ENCODE measurements at places on chromosomes 6 and 20. TPM values are rescaled to one million over a fixed set of nuclear protein-coding genes. Genes with fewer than 3 reads are reported as not detected.

The SPATS1 gene
- not detected for total RNA-seq

The TOX2 gene
- total RNA-seq, result 1.1 TPM

The ZC3H12D gene
- total RNA-seq, result not detected

The CST3 gene
- 30.8 TPM for total RNA-seq

The THBD gene
- under 0.01 TPM for total RNA-seq

The GSTA5 gene
- not detected for total RNA-seq

The KCNQ5 gene
- total RNA-seq, result 1.7 TPM

GRCh38 chr6:12423832-12424231, 133.7 kb downstream of the EDN1 start:
- no peak for DNase-seq

GRCh38 chr6:63391203-63391970, 71.6 kb upstream of the LGSN start:
- no peak for DNase-seq

GRCh38 chr20:54909702-54910101, 434.3 kb downstream of the DOK5 start:
- DNase-seq, result no peak

DNA sequence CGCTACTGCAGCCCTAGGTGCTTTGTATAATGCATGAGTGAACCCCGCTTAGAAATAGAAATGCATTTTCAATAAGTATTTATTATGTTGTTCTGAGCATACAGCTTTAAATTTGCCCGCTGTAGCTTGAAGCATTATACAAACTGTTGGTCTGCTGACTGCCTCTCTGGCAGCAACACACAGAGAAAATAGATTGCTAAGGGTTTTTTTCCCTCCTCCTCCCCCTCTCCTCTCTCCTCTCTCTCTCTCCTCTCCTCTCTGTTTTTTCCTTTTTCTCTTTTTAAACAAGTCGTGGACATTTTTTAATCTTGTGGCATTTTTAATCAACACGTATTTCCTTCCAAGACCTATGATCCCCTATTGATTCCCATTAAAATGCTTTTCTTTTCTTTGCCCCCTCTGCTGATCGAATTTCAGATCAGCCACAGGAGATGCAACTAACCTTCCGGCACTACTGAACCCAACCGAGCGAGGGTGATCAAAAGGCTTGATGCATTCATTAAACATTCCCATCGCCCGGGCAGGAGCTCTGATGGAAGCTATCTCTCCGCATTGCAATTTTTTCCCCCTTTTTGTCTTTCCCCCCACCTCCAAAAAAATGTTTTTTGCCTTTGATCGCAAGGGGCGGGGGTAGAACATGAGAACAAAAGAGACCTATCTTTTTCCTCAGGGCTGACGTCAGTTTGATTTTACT, 90.7 kb upstream of the ARID1B start:
- DNase-seq, result peak; percentile 59

DNA sequence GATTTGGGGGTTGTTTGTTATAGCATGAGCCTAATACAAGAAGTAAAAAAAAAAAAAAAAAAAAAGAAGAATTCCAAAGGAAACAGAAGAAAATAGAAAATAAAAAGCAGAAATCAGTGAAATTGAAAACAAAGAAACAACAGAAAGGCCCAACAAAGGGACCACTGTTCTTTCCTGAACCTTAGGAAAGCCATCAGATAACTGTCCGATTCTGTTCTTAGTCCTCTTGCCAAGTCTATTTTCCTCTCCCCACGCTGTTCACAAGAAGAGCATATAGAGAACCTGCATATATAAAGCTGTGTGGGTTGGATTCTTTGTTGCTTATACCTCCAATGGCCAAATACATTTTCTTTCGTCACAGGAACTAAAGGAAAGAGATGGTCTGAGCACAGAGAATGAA, 38.0 kb upstream of the IPCEF1 start:
- DNase-seq, result no peak

DNA sequence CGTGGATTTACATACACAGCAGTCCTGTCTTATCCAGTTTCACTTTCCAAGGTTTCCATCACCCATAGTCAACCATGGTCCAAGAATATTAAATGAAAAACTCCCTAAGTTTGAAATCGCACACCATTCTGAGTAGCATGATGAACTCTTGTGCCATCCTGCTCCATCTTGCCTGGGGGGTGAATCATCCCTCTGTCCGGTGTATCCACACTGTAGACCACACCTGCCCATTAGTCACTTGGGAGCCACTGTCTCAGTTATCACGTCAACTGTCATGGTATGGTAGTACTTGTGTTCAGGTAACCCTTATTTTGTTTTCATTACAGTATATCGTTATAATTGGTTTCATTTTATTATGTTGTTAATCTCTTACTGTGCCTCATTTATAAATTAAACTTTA, 38.5 kb downstream of the PTGIS start:
- no peak for DNase-seq

DNA sequence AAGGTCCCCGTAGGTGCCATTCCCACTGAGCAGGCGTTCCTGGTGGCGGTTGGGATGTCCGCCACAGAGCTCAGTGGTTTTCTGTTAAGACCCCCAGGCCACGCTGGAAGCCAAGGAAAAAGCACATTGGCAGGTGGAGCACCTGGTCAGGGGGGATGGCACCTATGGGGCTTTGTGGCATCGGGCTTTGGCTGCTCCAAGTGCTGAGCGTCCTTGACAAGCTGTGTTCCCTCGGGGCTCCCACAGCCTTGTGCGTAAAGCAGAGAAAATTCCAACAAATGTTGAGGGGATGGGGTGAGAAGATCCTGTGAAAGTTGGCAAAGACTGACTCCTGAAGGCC, 135.4 kb downstream of the JPH2 start:
- no peak for DNase-seq

DNA sequence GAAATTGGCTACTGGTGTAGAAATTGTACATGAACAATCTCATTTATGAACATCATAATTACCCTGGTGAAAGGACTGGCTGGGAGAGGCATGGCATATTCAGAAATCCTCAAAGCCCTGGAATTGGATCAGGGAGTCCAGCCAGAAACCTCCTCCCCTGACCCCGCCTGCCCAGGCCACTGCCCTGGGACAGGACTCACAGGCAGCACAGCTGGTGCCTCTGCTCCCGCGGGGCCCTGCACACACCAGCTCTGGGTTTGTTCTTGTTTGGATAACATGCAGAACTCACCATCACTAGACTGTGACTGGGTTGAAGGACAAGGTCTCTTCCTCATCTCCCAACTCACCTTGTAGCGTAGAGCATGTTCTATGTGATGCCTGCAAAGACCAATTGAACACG, 56.2 kb downstream of the AGPAT4 start:
- DNase-seq, result no peak

- DNase-seq, result peak; percentile 35
These were observed 933 bp downstream of the SSR1 start for GRCh38 chr6:7311917-7312615.

DNA sequence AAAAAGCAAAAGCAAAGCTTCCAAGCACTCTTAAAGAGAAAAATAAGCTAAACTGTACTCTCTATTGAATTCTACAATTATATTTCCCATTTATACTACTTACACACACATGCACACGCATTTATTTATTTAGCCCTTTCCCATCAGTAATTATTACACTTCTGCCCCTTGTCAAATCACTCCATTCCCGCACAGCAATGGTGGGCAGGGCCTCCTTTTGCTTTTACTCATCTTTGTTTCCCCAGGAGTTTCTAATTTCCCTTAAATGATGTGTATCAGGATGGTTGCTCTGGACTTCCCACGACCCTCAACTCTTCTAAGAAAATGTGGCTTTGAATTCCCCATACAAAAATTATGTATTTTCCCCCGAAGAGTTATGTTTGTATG, 19.9 kb downstream of the PXT1 start:
- DNase-seq, result no peak

DNA sequence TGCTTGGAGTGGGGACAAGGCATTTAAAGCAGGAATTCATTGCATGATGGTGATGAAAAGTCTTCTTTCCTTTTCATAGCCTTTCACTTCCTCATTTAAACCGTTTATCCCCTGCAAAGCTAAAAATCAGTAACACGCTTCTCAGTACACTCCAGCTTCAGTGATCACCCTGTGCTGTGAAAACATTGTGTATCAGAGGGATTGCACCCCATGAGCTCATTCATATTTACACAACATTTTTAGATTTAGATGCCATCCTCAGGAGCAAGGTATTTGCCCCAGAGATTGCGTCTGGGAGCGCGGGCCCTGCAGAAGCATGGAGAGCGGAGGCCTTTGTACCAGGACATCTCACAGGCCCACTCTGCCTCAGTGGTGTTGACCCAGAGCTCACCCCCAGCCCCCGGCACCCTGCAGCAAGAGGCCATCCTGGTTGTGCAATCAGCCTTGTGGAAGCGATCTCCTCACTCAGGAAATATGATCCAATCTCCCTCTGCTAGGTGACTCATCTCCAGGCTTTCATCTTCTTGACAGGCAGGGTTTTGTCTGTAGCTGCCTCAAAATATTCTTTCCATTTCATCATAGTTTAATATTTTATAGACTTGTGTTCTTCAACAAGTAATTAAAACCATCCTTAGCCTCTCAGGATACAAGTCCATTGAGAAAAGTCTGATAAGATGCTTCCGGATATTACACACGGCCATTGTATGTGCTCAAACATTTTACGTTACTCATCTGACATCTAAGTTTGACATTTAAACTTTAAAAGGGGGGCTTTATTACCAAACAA, 38.9 kb upstream of the THBS2 start:
- peak; percentile 97 for DNase-seq

- DNase-seq, result no peak
These were observed 63.4 kb upstream of the AFDN start for GRCh38 chr6:167763056-167763944.

DNA sequence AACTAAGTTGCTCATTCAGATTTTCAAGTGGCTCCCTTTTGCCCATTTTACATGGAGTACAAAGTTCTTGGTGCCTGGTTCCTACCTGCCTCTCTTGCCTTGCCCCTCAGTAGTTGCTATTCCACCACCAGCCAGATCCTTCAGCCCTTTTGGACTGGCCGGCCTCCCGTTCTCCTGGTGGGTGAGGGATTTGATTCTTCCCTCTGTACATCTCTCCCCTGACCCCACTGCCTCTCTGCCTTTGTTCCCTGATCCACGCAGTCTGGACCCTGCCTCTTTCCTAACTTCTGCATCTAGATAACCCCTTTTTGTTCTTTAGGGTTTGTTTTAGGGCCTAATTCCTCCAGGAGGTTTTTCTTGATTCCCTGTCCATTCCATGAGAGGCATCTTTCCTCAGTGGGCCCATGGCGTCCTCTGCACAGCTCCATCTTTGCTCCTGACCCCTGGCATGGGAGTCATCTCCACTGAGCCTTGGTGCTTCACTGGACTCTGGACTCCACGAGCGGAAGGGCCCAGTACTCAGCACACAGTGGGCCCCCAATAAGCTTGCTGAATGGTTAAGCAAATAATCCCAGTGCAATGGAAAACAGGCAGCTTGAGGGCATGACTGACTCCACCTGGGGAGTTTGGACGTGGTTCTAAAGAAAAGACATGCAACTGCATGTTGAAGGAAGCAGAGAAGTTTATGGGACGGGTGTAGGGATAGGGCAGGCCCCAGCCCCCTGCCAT, 309.3 kb upstream of the SUPT3H start:
- no peak for DNase-seq

DNA sequence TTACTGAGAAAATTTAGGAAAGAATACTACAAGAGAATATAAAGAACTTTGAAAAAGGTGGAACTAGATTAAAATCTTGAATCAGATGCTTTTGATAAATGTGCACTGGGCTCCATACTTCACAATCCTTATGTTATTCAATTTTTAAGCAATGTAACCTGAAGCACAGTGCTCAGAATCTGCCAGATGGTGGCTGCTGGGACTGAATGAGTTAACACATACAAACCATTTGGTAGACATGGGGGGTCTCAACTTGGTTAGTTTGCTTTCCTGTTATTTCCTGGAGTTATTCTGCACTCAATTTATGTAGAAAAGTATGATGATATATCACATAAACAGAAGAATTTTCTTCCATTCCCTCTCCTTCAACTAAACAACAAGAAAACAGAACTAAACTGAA, 326.5 kb downstream of the RNGTT start:
- DNase-seq, result no peak

GRCh38 chr6:35294308-35294945, 3.2 kb upstream of the DEF6 start:
- peak; percentile 38 for DNase-seq

GRCh38 chr6:169654598-169655391, 47.0 kb downstream of the WDR27 start:
- DNase-seq, result peak; percentile 61

DNA sequence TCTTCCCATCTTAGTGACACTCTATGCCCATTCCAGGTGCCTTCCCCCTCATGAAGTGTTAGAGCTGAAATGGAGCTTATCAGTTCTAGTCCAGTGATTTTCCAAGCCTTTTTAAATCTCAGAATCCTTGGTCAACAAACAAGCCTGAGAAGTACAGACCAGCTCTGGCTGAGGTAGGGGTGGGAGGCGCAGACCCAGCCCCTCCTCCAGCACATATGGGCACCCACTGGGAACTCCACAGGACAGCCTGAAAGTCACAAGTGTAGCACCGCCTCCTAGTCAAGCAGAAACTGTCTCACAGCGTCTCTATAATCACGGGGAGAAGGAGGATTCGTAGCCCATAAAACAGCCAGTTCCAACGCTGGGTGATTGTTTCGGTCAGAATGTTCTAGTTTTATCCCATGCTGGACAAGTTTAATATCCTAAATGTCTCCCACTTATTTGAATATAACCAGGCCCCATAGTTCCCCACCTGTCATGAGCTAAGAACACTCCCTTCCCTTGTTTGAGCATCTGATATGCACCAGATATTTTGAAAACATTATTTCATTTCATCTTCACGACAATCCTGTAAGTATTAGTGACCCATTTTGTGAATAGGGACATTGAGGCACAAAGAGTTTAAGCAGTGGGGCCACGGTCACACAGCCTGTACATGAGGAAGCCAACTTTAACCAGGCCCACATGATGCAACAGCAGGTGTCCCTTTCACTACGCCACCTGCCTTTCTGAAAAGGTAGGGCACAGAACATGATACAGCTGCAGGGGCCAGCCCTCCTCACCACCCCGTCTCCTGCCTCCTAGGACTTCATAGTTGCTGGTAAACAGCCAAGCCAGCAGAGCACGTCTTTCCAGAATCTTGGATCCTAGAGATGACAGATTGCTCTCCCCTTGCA, 40.1 kb downstream of the TRAF3IP2 start:
- DNase-seq, result no peak

- DNase-seq, result no peak
These were observed 327.6 kb downstream of the NKAIN2 start for GRCh38 chr6:124131259-124131658.

Data from IMR-90 (cell line).